GM18507 (cell line): ENCODE measurements at places on chromosomes 12 and 14.

GRCh38 chr12:18981732-18982131, 147.8 kb upstream of the PLEKHA5 start:
- no peak for DNase-seq

GRCh38 chr12:15289192-15289591, 33.1 kb upstream of the PTPRO start:
- no peak for DNase-seq

DNA sequence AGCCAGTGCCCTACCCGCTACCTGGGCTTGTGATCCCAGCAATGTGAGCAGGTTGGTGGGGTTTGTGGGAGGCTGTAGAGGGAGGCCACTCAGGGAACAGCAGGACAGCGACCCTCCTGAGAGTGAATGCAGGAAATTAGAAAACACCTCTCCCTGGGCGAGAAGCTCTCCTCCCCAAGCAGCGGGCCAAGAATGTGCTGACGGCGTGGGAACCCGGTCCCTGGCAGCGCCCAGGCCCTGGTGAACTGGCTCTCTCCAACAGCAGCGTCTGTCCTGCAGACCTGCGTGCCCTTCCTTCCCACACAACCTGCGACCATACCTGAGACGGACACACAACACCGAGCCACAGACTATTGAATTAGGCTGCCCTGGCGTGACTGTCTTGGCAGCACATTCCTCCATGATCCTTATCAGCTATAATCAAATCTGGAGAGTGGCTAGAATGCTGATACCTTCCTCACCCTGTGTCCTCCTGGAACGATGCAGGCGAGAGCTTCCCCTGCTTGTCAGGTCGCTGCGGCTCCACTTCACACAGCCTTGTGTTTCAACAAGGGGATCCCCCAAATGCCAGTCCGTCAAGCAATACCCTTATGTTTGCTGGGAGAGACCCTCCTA, 114.8 kb upstream of the GSC start:
- no peak for DNase-seq

DNA sequence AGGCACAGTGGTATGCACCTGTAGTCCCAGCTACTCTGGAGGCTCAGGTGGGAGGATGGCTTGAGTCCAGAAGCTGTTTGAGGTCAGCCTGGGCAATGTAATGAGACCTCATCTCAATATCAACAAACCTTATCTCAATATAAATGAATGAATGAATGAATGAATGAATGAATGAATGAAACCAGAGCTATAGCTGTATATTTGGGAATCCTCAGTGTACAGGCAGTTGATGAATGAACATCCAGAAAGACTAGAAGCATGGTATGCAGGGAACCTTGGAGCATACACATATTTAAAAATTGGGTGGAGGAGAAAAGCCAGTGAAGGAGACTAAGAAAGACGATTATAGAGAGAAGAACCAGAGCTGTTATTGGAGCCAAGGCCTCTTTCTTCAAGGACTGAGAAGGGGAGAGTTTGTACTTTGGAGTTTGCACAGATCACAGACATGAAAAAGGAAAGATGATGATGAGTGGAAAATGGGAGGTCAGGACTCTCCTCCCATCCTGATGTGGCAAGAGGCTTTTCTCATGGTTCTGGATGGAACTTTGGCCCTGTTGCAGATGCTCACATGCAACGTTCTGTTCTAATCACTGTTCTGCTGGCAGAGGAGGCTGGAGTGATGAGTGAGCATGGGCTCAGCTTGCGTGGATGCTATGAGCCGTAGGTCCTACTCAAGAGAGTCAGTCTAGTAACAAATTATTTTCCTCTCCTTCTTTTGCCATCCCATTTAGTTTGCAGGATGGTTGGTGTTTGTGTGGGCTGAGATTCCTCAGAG, 114.4 kb downstream of the PRKCH start:
- no peak for DNase-seq

GRCh38 chr12:59723520-59723919, 127.7 kb downstream of the SLC16A7 start:
- DNase-seq, result no peak

DNA sequence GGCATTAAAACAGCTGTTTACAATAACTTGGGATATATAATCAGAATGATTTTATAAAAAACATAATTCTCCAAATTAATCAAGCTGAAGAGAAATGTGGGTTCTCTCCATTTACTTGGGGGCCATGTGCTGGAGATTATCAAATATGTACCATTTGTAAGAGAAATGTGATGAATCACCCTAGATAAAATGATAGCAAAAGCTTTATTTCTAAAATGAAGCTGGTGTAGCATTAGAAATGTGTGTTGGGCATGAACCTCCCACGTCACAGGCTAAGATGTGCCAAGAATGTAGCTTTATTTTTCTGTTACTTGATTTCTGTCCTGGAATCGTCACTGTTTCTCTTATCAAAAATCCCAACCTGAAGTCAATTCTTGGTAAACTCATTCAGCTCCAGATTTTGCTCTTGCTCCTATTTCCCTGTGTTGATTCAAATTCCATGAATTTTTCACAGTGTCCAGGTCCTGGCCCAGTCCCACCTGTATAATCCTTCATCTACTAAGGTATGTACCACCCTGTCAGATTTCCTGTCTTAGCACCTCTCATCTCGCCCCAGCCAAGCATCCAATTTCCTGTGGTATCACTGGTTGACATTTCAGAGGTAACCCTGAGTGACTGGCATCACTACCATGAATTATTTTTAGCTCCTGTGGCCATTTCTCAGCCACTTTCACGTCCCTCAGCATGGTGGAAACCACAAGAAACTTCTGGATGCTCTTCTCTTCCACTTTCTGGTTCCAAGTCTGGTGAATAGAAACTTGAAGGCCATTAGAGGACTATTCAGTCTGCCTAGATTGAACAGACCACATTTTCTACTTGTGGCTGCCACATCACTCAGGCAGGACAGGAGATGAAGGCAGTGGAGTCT, 103.6 kb upstream of the FLRT2 start:
- DNase-seq, result no peak
